ENCODE measurements at places on chromosomes 2 and 18.

DNA sequence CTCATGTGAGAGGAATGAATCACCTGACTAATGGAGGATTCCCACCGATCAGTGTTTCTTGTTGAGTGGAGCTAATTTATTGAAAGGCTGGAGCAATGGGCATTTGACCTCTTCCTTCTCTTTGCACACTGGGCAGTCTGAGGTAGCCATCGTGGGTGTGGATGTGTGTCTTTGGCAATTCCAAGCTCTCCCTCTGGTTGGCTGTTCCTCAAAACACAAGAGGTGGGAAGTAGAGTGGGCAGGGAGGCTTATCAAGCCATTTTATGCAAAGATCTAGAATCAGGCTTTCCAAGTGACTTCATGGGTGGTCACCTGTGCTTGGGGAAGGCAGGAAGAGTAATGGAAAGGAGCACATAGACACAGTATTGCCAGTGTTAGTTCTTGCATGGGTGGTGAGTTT lies 154.8 kb downstream of the INSIG2 start:
- DNase-seq, result no peak

DNA sequence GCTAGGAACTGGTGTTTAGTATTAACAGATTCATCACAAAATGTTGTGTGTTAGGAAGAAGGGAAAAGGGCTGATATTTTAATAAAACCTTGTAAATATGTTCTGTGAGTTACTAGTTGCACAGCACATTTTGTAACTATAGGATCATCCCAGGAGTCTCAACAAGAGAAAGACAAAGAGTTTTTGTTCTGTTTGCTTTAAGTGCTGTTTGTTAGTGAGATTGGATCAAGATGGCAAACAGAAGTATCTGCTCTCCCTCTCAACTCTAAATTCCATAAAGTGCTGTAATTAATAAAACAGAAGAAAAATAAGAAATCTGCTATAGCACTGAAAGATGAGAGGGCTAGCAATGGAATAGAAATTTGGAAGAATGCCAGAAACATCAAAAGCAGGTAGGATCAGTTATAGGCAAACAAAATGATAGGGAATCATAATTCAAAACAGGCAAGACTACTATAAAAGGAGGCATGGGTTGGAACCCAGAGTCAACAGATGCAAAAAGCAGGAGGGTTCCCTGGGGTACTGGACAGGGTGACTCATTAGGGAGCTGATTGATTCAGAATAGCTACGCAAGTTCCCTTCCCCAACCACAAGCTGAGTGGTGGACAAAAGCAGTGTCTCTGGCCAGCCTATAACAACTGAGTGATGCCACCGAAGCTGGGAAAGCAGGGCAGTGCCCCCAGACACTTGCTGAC lies 75.8 kb downstream of the DYNC1I2 start:
- DNase-seq, result no peak

- no peak for DNase-seq
Observed at GRCh38 chr2:68799140-68800026, 64.8 kb downstream of the ARHGAP25 start.

DNA sequence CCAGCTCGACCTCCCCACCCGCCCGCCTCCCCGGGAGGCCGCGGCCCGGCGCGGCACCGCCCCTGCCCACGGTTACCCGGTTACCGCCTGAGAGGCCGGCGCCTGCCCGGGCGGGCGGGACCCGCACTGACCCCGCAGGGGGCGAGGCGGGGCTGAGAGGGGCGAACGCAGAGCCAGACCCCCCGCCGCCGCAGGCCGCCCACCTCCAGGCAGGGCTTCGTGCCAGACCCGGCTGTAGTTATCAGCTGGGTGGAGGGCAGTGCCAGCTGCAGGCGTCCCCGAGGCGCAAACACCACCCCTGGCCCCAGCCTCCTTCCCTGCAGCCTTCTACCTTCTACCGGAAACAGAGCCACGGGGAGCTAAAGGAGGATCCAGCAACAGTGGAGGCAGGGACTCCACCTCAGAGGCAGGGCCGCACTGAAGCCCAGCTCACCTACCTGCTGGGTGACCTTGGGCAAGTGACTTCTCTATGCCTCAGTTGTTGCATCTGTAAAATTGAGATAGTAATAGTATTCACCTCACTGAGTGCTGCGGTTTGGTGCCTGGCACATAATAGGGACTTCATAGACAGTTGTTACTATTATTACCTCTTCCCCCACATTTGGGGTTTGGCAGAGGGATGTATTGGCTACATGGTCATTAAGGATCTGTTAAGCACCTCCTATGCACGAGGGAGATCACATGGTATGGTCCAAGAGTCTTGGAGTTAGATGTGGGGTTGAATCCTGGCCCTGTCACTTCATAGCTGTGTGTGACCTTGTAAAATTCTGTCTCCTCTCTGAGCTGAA lies 231.6 kb upstream of the SMAD2 start:
- no peak for DNase-seq

DNA sequence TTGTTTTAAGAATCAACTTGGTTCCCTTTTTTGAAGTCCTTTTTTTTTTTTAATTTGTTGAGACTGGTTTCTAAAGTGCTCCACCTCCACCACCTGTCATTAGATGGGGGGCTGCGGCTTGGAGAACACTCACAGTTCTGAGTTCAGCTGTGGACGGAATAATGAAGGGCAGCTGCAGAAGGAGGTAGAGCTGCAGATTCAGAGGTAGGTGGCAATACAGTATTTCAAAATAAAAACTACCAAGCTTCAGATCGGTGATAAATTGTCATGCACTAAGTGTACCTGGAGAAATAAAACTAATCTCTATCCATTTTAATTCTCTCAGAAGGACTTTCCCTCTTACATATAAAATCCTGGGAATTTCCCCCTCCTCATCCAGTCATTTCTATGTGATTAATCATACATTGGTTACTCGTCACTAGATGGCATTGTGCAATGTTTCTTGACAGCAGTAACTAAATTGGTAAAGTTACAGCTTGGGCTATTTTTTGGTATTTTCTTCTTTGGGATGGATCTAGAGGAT lies 81.1 kb upstream of the SLC39A10 start:
- no peak for DNase-seq

GRCh38 chr2:68172521-68172920 lies 14.8 kb downstream of the PNO1 start:
- no peak for DNase-seq

GRCh38 chr2:86783615-86784339 lies 6.9 kb downstream of the CD8A start:
- no peak for DNase-seq

DNA sequence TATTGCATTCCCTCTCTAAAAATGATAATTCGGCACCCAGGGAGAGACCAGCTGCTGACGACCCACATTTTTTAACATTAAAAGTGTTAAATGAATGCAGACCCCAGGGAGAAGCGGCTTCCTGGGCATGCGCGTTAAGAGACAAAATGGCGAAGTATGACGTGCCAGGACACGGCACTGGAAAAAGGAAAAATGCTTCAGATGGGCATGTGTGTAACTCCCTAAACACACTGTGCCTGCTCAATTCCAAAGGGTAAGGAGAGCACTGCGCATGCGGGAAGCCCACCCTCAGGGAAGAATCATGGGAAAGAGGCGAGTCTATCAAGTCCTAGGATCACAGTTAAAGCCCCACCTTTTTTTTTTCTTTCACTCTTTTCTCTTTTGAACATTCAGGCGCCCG lies 58.1 kb downstream of the CYP26B1 start:
- no peak for DNase-seq

DNA sequence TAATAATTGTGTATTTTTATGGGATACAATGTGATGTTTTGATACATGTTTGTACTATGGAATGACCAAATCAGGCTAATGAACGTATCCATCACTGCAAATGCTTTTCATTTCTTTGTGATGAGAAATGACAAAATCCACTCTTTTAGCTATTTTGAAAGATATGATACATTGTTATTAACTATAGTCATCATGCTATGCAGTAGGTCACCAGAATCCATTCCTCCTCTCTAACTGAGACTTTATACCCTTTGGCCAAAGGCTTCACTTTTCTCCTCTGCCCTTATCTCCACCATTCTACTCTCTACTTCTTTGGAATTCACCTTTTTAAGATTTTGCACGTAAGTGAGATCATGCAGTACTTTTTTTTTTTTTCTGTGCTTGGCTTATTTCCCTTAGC lies 44.5 kb upstream of the TMEM17 start:
- DNase-seq, result no peak

DNA sequence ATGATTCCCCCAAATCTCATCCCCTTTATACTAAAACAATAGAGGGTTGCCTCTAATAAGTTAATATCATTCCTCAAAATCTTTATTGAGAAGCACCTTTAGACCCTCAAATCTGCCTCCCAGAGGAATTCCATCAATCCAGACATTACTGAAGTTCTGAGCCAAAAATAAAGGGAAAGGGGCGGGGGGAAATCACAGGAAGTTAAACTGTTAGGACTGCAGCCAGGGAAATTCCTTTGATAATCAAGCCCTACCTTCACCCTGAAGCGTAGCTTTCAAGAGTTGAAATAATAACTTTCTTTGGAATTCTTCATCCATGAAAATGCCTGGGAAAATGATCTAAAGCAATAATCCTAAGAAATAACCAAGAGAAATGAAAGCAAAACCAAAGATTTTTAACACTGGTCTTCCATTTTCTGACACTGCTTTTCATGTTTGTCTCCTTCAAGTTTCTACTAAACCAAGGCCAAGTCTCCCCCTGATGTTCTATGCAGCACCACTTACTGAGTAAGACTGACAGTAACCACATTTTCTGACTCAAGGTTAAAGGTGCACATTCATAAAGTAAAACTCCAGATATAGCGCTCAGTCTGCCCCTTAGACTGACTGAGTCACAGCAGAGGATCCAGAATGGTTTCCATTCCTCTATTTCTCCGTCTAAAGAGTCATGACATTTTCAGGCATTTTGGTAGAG lies 78.2 kb downstream of the TCF4 start:
- no peak for DNase-seq

GRCh38 chr2:101238930-101239759 lies 13.5 kb upstream of the CNOT11 start:
- no peak for DNase-seq

GRCh38 chr18:30828700-30829099 lies 213.8 kb downstream of the DSC3 start:
- DNase-seq, result no peak

DNA sequence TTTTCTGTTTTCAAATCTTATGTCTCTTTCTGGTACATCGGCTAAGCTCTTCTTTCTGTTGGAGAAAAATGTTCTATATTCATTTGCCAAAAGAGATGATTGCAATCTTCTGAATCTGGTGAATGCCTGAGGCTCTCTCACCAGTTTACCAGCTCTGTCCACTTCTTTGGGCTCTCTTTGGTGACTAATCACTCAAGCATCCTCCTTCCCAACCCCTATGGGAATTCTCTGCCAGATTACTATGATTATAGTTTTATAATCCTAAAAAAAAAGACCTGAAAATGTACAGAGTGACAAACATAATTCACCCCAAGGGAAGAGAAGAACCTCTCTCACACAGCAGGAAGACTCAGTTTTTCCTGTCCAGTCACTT lies 187.3 kb downstream of the CAMKMT start:
- no peak for DNase-seq

DNA sequence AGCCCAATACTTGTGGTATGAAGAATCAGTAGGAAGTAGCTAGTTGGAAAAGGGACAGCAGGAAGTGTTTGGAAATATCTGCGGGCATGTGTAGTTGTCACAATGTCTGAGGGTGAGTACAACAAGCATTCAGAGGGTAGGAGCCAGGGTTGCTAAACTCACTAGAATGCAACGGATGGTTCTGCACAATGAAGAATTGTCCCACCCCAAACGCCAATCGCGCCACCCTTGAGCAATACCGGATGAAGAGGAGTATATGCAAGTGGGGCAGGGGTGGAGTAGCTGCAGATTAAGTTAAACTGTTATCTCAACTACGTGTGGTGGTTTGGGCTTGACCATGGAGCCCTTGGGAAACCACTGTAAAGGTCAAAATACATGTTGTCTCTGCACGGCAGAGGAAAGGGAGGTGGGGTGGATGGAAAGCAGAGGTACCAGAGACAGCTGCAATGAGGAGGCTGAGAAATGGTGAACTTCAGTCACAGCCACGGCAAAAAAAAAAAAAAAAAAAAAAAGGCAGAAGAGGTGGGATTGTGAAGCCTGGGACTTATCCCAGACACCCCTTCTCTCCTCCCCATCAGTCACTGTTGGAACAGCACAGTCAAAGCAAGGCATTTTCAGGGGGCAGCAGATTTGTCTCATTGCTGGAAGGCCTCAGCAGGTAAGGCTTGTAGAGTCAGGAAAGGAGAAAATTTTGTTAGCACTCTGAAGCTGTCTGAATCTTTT lies 5.2 kb downstream of the CCL20 start:
- DNase-seq, result no peak

DNA sequence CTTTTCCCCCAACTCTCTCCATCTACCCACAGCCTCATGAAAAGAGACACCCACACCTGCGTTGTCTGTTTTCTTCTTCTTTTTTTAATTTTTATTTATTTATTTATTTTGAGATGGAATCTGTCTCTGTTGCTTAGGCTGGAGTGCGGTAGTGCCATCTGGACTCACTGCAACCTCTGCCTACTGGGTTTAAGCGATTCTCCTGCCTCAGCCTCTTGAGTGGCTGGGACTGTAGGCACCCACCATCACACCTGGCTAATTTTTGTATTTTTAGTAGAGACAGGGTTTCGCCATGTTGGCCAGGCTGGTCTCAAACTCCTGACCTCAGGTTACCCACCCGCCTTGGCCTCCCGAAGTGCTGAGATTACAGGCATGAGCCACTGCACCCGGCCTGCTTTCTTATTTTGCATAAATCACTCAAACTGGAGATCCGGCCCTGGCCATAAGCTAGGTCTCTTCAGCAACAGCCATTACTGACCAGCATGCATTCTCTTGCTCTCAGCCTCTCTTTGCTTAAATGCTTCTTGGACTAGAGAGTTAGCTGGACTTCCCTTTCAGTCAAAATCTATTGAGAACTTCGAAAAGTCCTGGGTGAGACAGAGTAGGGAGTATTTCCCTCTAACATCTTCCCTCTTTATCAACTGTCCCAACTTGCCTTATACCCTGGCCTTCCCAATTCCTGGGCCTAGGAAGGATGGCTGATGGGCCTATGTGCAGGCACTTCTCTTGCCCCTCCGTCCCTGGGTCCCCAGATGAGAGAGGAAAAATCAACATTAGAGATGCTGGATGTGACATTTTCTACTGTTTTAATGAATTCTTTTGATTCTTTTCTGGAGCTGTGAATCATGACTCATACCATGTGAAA lies 27.3 kb downstream of the MYCN start:
- no peak for DNase-seq

DNA sequence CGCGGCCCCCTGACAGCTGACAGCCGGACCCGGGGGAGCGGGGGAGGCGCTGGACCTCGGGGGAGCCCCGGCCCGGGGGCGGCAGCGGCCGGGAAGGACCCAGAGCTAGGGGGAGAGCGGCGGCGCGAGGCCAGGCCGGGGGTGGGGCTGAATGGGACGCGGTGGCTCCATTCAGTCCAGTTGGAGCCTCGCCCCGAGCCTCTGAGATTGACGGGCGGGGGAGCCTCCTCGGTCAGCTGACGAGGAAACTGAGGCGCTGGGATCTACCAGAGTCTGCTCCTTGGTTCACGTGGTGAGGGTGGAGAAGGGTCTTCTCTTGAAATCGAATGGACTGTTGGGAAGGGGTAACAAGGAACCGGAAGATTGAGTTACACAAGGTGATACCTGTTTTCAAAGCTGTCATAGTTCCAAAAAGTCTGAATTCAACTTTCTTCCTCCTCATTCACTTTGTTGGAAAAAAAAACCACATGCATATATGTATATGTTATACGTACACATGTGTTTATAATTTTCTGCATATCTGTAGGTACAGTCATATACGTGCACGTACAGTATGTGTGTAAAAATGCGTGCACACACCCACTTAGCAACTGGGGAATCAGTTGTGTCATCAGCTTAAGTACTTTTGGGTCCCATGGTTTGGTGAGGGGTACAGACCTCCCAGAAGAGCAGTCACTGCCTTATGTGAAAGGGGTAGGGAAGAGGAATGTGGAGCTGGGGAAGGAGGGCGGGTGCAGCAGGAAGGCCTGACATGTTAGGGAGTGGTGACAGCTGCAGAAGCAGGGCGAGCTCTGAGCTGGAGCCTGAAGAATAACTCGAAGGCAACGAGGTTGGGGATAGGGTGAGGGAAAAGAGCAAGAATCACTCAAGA lies 628 bp downstream of the PPP1R7 start:
- peak; percentile 35 for DNase-seq

All from hypothalamus (tissue), 51 donors.